ENCODE measurements at places on chromosomes 2 and 18.

DNA sequence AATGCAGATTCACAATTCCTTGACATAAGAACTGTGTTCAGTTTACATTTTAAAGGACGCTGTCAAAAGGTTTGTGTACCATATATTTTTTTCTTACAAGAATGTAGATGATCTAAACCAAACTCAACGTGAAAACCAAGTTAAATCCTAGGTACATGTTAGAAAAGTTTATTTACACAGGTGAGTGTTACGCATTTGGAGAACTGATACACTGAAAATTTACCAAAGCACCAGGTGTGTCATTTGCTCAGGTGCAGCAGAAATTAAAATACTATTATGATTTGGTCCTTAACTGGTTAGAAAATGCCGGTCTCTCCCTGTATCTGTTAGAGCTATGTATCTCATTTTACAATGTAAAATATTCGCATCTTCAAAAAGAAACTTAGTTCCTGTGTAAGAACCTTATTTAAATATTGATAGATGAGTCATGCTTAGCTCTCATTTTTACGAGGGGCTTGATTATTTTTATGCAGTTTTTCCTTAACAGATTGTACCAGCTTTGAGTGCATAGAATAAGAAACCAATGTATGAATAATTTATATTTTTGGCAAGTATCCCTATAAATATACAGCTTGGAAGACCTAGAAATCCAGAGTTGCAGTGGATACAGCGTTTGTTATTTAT, 25.1 kb downstream of the MFF start:
- no peak for DNase-seq

DNA sequence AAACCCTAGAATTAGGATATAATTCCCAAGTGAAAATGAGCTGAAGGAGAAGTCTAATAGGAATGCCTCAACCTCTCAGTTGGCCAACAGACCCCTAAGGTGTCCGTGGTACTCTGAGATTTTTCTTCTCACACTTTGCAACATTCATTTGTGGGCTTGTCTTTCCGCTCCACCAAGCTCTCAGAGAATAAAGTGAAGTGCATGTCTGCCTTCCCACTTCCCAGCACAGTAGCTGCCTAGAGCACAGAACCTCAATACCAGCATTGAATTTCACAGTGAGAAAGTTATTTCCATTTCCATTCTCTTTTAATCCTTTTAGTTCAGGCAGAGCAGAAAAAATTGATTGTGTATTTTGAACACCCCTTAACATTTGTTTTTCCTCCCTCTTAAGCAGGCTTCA, 451.8 kb downstream of the TGIF1 start:
- no peak for DNase-seq

DNA sequence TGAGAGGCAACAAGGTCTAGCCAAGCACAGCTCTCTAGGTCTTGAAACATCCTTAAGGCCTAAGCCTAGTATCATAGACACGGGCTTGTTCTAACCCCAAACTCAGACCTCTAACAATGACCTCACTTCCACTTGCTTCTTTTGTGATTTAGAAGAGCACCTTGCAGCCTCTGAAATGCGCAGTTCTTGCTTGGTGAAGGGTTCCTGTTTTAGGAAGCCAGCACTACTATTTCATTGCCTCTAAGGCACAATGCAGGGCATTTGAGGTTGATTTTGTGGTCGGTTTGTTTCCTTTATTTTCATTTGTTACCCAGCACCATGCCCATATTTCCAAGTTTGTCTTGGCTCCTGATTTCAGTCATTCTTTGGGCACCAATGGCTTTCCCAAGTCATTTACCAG, 117.0 kb upstream of the CYP1B1 start:
- peak; percentile 46 for DNase-seq

DNA sequence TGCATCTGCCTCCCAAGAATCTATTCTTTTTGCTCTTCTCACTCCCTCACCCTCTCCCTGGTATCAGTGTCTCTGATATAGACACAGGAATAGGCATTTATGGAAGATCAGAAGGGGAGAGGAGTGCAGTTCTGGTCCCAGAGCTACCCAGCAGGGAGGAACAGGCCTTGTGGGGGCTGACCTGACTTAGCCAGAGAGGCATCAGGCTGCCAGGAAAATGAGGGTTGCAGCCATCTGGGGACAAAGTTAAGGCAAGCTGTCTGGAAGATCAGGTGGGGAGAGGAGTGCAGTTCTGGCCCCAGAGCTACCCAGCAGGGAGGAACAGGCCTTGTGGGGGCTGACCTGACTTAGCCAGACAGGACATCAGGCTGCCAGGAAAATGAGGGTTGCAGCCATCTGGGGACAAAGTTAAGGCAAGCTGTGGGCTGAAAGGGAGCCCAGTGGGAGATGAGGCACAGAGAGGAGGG, 69.9 kb upstream of the HK2 start:
- no peak for DNase-seq

GRCh38 chr2:28172114-28172898, 220.4 kb upstream of the FOSL2 start:
- DNase-seq = no peak

GRCh38 chr2:242034138-242034537, 164.6 kb downstream of the RTP5 start:
- no peak for DNase-seq

DNA sequence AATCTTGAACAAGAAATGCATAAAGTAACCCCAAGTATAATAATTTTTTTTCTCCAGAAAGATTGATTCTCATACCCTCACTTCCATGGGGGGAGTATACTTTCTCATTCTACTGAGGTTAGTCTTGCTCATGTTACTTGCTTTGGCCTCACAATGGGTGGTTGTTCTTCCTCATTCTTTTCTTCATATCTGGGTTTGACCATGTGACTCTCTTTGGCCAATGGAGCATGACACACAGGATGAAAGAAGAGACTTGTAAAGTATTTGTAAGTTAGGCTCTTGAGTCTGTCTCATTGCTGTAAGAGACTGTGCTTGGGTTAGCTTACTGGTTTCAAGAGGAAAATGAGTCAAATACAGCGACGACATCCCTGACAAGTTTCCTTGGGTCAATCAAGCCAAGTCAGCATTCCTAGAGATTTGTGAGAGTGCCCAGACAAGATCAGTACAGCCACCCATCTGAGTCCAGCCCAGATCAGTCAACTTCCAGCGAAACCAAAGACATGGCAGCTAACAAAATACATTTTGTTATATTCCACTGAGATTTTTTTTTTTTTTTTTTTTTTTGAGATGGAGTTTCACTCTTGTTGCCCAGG, 970.2 kb downstream of the BCL11A start:
- DNase-seq = no peak

DNA sequence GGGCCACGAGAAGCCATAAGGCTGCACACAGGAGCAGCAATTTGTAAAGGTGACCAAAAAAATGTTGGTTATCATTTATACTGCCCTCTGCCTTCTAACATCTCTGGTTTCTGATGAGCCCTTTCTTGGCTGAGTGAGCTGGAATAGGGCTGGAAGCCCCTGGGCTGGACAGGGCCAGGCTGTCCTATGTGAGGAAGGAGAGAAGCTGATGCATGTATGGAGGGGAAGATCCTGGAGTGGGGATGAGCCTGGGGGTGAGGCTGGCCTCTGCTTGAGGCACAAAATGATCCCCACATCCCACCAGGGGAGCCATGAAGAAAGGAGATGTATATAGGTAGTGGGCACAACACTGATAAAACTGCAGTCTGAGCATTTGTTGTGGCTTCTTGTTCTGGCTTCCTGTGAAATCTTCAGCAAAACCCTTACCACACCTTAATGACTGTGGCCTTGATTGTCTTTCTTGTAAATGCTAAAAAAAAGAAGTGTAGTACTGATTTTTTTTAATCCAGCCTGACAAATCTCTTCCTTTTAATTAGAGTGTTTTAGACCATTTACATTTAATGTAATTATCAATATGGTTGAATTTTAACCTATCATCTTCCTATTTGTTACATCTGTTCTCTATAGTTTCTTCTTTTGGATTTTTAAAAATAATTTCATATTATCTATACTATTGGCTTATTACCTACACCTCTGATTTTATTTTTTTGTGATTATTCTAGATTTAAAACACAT, 5.6 kb downstream of the SNED1 start:
- no peak for DNase-seq

- no peak for DNase-seq
Observed at GRCh38 chr2:97693476-97693875, 19.9 kb upstream of the ZAP70 start.

DNA sequence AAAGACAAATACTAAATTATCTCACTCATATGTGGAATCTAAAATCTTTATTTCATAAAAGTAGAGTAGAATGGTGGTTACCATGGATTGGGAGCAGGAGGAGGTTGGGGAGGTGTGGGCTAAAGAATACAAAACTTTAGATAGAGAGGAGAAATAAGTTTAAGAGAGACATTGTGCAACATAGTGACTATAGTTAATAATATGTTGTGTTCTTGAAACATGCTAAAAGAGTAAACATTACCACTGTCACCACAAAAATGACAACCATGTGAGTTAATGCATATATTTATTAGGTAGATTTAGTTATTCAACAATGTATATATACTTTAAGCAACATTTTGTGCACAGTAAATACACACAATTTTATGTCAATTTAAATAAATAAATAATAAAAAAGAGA, 128.5 kb upstream of the COL3A1 start:
- no peak for DNase-seq

DNA sequence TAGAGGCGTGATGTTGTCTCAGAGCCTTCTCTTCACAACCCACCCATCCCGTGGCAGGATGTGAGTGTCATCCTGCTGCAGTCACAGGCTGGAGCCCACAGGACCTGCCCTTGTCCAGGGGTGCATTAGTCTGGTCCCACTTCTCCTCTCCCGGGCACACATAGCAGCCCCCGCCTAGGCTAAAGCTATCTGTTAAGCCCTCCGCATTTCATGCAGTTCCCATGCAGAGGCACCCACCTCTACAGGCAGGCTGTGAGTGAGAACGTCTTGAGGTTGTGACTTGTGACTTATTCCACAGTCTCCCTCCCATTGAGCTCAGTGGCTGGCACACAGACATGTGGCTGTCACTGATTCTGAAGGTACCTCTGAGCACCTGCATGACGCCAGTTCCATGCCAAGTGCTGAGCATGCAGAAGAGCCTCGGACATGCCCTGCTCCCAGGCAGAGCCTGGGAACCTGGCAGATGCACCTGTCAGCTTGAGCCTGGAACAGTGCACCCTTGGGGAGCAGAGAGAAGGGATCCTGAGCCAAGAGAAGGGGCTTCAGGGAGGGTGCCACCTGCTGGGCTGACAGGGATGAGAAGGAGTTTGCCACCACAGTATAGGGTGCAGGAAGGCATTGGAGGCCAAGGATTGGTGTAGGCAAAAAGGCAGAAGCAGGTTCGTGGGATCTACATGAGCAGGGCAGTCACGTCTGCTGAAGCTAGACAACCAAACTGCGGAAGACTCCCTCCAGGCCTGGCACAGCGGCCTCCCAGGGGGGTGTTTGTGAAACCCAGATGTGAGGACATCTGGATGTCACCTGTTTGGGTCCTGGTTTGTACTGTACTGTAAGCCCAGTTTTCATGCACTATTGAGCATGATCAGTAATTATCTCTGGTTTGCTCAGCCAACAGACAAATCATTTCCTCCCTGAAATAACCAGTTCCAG, 213.6 kb downstream of the GLI2 start:
- no peak for DNase-seq
